ENCODE measurements at places on chromosomes 1 and 21.

- H3K4me1 ChIP-seq, result no peaks in the 10 kb centered on the region
- peaks cover 2% of the 10 kb centered on the region for H3K36me3 ChIP-seq
- no peak for DNase-seq
- no peak overlapping the region for H3K4me3 ChIP-seq
Observed at GRCh38 chr1:231177226-231177625, 15.4 kb downstream of the TRIM67 start.

- no peak overlapping the region for H3K4me3 ChIP-seq
- no peaks in the 10 kb centered on the region for H3K4me1 ChIP-seq
- H3K27ac ChIP-seq, result no peak overlapping the region
- no peaks in the 10 kb centered on the region for H3K27me3 ChIP-seq
- no peak for DNase-seq
Observed at GRCh38 chr1:109846162-109846561, 64.5 kb upstream of the CSF1 start.

DNA sequence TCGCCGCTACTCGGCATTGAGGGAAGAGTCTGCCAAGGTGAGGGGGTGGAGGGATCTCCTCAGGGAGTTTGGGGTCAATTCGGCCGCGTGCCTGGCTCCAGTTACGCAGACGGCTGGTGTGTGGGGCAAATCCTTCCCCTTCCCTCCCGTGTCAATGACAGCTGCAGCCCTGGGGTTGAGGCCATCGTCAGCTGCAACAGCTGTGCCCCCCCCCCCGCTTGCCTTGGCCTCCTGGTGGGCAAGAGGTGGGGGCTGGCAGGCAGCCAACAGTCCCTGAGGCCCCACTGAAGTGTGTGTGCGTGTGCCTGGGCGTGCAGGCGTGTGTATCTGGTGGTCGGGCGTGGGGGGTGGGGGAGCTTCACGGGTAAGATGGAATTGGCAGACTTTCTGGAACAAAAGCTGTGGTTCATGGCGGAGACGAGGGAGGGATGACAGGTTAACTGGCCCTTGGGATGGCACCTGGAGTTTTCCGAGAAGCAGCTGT is 25.6 kb downstream of the PPFIA4 start:
- peaks cover 64% of the 10 kb centered on the region for H3K27me3 ChIP-seq
- no peak overlapping the region for H3K4me3 ChIP-seq
- peaks cover 3% of the 10 kb centered on the region for H3K4me1 ChIP-seq
- no peak for DNase-seq
- H3K36me3 ChIP-seq, result peaks cover 4% of the 10 kb centered on the region
- H3K27ac ChIP-seq, result no peak overlapping the region

GRCh38 chr21:38337793-38338192 is 81.0 kb downstream of the KCNJ15 start:
- H3K27ac ChIP-seq, result no peak overlapping the region
- no peaks in the 10 kb centered on the region for H3K27me3 ChIP-seq
- no peak for DNase-seq
- H3K36me3 ChIP-seq, result no peaks in the 10 kb centered on the region
- H3K4me3 ChIP-seq, result no peak overlapping the region
- H3K4me1 ChIP-seq, result no peaks in the 10 kb centered on the region

DNA sequence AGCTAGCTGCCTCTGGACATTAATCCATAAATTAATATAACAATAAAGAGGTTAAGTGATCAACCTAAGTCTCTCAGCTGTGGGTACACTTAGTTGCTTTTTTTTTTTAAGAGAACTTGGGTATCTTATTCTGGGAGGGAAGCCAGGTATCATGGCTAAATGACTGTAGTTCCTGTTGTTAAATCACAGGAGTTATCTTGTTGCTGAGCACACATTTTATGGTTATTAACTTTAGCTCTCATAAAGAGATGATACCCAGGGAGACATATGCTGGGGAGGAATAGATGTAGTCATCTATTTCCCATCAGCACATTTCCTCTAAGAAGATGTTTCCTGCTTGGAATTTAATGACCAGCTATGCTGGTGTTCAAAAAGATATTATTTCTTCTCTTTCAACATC is 227.8 kb downstream of the PTGER3 start:
- H3K27ac ChIP-seq, result no peak overlapping the region
- no peak overlapping the region for H3K4me3 ChIP-seq
- H3K27me3 ChIP-seq, result no peaks in the 10 kb centered on the region
- no peaks in the 10 kb centered on the region for H3K4me1 ChIP-seq
- DNase-seq, result no peak
